Left cardiac atrium (tissue), 4 donors: ENCODE measurements at places on chromosomes 6 and 20.
A peak's percentile ranks its signal among the peaks of the same experiment; 100 is the strongest.

- no peak for DNase-seq
Observed at GRCh38 chr6:98578016-98578415, 256.4 kb upstream of the POU3F2 start.

GRCh38 chr6:99378636-99379035 is 15.4 kb downstream of the COQ3 start:
- no peak for DNase-seq

DNA sequence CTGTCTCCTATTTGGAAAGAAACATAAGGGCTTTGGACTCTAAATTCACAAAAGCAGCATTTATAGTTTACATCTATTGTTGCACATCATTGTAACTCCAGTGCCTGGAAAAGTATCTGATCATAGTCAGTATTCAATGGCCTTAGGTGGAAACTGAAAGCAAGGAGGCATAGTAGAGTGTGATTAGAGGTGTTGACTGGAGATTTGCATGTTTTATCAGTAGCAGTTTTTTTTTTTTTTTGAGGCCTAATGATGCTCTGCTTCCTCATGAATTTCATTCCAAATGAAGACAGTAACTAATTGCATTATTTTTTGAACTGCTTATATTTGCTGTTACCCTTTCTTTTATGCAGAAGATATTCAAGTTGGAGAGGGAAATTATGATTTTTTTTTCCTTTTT is 213.2 kb upstream of the FLRT3 start:
- no peak for DNase-seq

GRCh38 chr20:14963262-14963663 is 625.9 kb upstream of the FLRT3 start:
- DNase-seq, result no peak

GRCh38 chr20:35866418-35867202 is 87.7 kb downstream of the SCAND1 start:
- DNase-seq, result no peak

- no peak for DNase-seq
Observed at GRCh38 chr20:10314198-10314597, 95.6 kb downstream of the SNAP25 start.

DNA sequence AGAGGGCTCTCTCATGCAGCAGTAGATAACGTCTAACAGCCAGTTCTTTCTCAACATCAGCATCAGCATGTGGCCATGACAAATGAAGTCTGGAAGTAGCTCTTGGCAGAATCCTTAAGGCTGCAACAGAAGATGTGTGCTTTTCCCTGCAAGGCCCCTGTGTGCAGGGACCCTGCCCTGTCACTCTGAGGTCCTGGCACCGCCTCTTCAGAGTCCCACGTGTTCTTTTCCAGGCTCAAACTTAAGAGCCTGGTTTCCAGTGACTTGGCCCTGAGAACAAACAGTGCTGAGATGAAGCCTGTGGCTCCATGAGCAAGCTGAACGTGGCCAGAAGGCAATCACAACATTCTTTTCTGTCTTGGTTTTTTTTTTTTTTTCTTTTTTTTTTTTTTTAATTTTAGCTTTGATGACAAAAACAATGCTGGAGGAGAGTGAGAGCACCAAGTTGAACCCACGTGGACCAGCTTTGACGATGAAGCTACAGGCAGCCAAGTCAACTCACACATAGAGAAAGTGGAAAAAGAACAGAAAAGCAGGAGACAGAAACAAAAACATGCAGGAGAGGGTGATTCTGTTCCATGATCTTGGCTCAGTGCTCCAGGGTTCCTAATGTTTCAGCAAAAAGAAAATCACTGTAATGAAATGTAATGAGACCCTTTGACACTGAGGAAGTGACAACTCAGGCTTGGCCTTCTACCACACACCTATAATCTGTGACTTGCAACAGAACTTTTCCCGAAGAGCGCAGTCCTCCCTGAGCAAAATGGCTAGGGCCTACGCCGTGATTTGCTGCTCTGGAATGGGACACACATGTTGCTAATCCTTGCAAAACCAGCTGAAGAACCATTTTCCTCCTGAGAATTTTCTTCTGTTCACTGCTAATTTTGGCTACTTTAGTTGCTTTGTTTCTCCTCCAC is 86.1 kb downstream of the FOXC1 start:
- peak; percentile 34 for DNase-seq

GRCh38 chr6:155177363-155177961 is 86.4 kb upstream of the CLDN20 start:
- DNase-seq, result no peak

DNA sequence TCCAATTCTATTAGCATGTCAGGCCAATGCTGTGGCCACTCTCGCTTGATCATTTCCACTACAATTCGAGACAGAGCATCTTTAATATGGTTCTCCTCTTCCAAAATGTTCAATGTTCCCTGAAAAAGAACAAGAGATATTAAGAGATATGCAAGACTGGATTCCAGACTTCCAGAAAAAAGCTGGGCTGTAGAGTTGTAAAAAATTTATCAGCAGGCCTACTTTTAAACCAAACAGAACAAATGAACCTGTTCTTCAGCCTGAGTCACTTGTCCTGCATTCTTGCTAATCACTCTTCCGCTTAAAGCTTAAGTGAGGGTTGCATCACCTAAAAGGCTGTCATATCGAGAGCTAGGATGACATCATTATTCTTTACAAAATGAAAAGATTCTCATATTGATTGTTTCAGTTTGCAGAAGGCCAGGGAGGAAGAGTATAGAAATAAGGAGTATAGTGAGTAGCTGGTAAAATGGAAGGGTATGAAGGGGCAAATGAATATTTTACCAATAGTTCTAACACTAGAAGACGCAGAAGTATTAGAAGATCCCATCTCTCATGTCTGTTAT is 4.9 kb downstream of the XPO5 start:
- DNase-seq, result no peak

- DNase-seq, result no peak
Observed at GRCh38 chr6:14573267-14573666, 455.7 kb downstream of the CD83 start.

DNA sequence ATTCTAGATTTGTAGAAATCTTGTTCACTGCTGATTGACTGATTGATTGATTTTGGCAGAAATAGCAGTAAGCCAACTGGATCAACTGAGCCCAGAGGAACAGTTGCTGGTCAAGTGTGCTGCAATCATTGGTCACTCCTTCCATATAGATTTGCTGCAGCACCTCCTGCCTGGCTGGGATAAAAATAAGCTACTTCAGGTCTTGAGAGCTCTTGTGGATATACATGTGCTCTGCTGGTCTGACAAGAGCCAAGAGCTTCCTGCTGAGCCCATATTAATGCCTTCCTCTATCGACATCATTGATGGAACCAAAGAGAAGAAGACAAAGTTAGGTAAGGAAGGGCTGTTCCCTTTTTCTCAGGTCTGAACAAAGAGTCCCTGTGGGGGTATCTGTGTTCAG is 31.2 kb downstream of the TREML1 start:
- DNase-seq, result no peak

DNA sequence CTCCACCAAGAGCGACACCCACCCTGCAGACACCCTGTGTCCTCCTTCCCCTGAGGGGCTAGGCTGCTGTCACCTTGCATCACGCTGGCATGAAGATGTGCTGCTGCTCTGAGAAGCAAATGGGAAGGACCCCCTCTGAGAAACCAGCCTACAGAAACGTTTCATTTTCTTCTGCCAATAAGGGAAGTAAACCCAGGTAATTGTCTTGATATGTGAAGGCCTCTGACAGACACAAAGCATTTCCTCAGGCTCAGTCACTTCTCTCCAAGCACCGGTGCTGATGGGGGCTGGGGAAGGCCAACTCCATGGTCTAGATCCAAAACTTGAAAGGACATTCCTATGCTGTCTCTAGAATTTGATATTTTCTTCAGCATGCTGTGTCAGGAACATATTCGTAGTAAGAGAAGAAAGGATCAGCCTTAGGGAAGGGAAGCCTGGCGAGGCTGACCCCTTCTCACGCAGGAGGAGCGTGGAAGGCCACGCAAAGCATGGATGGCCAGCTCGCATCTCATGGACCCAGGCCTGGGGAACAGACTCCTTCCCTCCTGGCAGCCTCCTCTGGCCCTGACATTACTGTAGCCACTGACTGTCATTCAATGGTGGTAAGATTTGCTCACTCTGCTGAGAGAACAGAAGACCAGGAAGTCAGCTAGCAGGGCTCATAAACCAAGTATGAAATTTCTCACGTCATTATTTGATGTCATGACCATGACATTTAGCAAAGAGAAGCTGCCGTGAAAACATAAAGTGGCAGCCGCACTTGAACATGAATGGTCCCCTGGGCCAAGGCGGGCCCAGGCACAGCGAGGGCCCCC is 20.4 kb downstream of the ACSS1 start:
- peak; percentile 9 for DNase-seq
